Activated CD4-positive, alpha-beta T cell treated with anti-CD3 and anti-CD28 coated beads for 4 hours (primary cell): ENCODE measurements at places on chromosomes 11 and 22.

- DNase-seq: no peak
These were observed 65.0 kb downstream of the EHF start for GRCh38 chr11:34685864-34686263.

DNA sequence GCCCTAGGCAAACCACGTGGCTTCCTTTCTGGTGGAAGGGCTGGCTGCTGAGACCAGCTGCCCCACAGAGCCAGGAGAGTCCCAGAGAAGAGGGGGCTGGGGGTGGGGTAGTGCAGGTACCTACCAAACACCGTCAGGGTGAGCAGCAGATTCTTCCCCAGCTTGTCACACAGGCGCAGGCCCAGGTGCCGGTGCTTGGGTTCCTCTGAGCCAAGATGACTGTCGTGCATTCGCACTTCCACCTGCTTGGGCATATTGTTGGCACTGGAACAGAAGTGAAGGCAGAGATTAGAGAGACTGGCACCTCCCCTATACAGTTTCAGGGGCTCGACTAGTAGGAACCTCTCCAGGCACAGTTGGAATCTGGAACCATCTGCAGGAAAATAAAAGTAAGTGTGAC is 102.1 kb downstream of the SLC1A2 start:
- DNase-seq: no peak

DNA sequence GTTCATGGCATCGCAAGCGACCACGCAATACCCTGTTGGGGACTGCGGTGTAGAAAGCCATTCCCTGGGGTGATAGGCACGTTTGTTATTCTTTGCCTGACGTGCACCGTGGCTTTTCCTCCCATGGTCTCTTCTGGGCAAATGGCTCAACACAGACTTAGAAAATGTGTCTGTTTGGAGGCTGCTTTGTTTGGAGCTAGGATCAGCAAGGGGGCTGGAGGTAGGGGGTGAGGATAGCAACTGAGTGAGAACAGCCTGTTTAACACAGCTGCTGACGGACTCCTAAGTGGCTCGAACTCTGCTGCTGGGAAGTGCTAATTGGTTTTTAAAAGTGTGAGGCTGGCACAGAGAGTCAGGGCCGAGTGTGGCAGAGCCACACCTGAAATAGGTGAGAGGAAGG is 16.1 kb upstream of the CHRM4 start:
- no peak for DNase-seq

DNA sequence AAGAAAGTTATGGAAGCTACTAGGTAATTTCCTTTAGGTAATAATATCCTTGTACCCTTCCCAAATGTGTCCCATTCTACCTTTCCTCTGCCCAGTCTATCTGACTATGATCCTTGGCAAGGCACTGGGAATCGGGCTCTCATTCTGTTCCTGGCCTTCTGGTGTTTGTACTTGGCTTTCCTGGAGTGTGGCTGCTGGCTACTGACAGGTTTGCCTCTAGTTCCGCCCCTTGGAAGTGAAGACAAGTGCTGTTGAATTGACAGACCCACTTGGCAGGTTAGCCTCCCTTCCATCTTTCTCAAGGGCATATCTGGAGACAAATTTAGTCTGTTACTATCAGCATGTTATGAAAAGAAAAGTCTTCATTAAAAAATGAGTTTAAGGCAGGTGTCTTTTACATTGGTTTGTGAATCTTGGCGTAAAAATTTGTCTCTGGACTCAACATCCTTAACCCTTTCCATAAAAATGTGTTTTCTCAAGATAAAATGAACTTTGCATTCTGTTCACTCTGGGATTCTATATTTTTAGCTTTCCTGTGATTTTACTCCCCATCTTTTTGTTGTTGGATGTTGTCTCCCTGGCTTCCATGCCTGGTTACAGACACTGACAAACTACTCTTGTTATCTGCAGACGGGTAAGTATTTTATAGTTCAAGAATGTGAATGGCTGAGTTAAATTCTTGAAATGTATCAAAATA is 287.4 kb upstream of the PDGFD start:
- no peak for DNase-seq

DNA sequence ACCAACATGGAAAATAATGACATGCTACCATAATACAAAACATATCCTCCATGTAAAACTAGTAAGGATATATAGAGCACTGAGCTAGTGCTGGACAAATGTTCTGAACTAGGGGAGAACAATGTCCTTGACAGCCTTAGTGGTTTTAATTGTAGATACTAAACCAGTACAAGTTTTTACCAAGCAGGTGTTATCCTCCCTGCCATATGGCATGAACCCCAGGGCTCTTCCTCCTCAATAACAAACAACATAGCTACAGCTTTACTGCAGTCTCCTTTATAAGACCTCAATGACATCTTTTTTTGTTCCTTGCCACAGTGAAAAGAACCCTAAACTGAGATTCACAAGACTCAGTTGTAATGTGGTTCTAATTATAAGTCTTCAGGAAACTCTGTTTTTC is 70.2 kb upstream of the GDPD4 start:
- DNase-seq: no peak

- DNase-seq: no peak
These were observed 114.8 kb upstream of the NAV2 start for GRCh38 chr11:19597876-19598275.

DNA sequence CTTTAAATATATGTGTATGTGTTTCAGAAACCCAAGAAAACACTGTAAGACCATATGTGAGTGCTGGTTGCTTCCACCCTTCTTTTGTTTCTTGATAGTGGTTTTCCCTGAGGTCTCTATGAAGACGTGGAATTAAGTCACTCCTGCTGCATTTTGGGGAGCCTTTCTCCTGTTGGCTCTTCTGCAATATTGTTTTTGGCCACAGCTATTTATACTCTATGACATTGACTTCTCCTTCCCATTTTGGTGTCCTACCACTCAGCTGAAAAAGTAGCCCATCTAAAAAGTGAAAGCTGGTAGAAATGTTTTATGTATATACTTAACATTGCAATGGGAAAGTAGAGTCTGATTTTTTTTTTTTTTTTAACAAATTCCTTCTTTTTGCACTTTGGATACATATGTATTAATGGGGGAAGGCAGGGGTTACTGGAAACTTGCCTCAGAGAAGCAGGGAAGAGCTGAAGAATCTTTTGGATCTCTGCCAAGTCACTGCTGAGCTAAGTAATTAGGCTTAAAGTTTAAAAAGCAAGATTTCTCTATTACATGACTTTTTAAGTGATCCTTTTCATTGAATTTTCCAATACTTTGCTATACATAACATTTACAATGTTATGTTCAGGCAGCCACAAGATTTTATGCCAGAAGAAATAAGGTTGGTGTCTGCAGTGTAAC is 1.8 kb downstream of the TTC17 start:
- no peak for DNase-seq

DNA sequence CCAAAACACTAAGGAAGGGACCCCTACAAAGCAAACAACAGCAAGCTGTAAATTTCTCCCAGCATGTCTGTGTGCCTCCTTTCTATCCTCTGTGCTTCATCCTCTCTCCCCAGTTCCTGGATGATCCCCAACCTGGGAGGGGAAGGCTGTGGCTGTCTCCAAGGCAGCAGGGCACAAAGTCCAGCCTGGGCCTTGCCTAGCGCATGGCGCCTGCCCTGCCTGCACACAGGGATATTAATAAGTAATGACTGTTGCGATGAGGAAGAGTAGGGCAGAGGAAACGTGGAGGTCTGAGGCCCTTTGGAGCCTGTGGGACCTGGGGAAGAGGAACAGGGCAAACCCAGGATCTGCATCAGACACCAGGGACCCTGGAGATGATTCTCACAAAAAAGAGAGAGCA is 2.0 kb downstream of the USH1C start:
- no peak for DNase-seq

- DNase-seq: no peak
These were observed 9.7 kb downstream of the FBLN1 start for GRCh38 chr22:45512363-45512762.

- DNase-seq: no peak
These were observed 32.3 kb downstream of the PISD start for GRCh38 chr22:31629741-31630184.

- DNase-seq: no peak
These were observed 30.4 kb downstream of the PAMR1 start for GRCh38 chr11:35494957-35495490.

- no peak for DNase-seq
These were observed 102.6 kb upstream of the RASSF10 start for GRCh38 chr11:12906501-12906900.

DNA sequence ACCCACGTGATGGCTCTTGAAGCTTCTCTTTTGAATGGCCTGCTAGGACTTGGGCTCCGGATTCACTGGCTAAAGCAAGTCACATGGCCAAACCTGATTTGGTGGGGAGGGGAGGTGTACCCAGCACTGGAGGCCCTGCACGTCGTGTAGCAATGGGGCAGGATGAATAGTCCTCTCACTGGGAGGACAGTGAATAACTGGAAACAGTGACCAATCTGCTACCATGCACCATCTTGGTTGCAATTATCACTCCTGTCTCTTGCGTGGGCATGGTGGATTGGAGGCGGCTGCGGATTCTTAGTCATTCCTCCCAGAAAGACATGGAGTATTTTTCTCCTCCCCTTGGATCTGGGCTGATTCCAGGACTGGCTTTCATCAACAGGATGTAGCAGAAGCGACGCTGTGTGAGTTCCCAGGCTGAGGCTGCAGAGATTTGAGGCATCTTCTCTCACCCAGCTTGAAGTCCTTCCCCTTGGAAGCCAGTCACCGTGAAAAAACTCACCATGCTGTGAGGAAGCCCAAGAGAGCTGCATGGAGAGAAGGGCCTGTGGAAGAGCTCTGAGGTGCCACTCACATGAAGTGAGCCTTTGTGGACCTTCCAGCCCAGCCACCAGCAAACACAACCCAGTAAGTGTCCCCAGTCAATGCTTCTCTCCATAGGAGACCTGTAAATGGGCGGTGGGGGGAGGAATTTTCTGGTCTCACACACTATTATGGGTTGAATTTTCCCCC is 70.4 kb downstream of the IGLL1 start:
- DNase-seq: no peak

GRCh38 chr11:64755681-64756361 is 4.0 kb downstream of the PYGM start:
- DNase-seq: no peak

- no peak for DNase-seq
These were observed 290.2 kb downstream of the SWAP70 start for GRCh38 chr11:9953994-9954626.

DNA sequence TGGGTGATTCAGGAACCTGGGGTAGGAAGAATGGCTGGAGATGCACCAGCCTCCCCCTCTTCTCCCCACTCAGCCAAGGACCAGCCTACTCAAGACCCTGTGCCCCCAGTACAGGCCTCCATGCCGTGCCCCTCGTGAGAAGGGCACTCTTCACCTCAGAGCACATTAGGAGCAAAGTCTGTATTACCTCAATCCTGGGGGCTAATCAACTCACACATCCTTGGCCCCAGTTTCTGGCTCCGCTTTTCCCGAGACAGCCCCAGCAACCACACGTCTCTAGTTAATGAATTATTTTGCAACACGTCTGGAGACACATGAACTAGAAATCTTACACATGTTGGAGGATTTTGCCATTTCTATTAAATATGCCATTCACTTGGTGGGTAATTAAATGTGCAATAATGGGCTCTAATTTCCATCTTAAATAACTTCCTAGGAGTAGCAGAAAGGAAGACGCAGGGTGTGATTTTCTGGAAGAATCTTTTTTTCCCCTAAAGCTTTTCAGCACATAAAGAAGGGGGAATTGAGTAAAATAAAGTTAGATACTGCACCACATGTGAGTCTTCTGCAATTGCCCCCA is 63.0 kb downstream of the TMPRSS5 start:
- DNase-seq: no peak

- DNase-seq: no peak
These were observed 268.6 kb downstream of the TMEM135 start for GRCh38 chr11:87306262-87306851.

- no peak for DNase-seq
These were observed 10.8 kb upstream of the SLN start for GRCh38 chr11:107722662-107723061.

DNA sequence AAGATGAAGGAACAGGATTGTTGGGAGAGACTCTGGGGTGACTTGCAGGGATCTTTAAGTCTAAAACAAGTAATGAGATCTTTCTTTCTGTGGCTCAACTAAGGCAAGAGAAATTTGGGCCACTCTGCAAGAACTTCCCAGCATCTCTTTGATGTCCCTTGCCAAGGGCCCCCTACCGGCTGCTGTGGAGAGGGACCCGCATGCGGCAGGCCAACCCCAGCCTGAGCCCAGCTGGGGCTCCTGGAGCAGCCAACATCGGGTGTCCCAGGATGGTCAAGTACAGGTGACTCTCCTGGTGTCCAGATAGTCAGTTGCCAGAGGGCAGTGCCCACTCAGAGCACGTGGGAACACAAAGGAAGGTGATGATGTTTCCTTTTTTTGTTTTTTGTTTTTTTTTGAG is 363.2 kb downstream of the TBC1D22A start:
- no peak for DNase-seq

- DNase-seq: no peak
These were observed 324.2 kb downstream of the DCDC1 start for GRCh38 chr11:31045335-31045734.

DNA sequence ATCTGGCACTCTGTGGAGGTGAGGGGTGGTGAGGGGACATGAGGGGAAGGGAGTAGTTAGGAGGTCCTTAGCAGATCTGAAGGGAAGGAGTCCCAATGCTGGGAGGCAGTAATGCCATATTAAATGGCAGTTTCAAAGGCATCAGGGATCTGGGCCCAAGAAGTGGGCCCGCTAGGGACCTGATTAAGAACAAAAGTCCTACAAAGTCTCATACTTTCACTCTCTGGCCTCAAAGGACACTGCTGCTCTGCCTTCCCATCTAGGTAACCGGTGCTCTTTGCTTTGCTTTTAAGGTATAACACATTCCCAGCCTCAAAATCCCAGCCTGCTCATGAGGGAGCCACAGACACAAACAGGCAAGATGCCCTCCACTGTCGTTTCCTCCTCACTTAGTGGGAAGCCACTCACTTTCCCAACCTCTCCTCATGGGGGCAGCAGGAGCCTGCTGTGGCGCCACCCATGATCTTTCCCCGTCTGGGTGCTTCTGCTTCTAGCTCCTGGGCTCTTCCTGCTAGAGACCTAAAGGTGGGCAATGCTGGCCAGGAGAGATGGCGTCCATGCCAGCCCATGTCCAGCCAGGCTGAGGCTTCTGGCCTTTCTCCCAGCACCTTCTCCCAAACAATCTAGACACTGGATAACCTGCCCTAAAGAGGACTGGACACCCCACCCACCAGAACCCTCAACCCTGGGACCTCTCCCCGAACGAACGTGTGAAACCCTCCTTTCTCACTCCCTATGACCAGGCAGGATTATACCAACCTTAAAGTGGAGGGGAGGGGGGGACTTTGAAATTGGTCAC is 68.3 kb downstream of the PLEKHA7 start:
- DNase-seq: peak; percentile 4

DNA sequence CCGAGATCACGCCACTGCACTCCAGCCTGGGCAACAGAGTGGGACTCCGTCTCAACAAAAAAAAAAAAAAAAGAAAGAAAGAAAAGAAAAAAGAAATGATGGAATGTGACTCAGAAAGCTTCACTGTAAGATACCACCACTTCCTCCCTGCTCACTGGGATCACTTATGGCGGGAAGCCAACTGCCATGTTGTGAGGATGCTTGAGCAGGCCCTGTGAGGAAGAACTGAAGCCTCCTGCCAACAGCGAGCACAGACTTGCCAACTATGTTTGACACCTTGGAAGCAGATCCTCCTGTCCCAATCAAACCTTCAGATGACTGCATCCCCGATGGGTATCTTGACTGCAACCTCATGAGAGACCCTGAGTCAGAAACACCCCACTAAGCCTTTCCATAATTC is 8.3 kb downstream of the SEC14L6 start:
- no peak for DNase-seq
